ENCODE measurements at places on chromosomes 7 and 10.

- no peak for DNase-seq
These were observed 35.2 kb downstream of the EEPD1 start for GRCh38 chr7:36188266-36188665.

DNA sequence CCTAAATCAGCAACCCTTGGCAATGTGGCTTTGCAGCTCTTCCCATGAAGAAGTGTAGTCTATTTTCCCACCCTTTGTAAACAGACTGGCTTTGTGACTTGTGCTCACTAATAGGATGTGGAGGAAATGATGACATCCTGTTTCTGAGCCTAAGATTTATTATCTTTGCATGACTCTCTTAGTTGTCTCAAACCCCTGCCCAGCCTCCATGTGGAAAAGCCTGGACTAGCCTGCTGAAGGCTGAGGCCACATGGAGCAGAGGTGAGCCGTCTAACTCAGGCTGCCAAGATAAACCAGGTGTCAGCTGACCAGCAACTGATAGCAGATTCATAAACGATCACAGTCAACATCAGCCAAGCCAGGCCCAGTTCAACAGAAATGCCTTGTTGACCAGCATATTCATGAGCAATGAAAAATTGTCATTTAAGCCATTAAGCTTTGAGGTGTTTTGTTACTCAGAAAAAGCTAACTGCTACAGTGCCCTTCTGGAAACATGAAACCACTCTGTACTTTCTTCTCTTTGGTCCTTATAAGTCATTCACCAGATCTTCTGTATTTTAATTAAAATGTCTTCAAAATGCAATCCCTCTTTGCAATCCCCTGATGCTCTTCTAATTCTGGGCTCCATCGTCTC lies 586.3 kb upstream of the ANKRD30A start:
- peak; percentile 79 for DNase-seq

GRCh38 chr10:17464545-17464944 lies 10.2 kb upstream of the ST8SIA6 start:
- DNase-seq = no peak

GRCh38 chr7:155470686-155471638 lies 13.0 kb downstream of the EN2 start:
- peak; percentile 7 for DNase-seq

DNA sequence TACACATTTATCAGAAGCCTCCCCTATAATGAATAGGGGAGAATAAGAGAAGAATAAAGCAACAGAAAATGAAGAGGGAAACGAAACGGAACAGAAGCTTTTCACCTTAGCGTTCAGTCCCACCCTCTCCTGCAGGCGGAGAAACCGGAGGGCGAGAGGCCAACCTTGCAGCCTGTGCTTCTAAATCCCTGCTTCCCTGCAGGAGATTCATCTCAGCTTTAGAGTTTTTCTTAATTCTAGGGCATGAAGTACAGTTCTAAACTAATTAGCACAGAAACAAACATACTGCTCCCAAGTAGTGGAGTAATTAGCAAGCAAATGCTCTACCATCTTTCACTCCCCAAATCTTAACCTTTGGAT lies 107.2 kb downstream of the CUBN start:
- no peak for DNase-seq

DNA sequence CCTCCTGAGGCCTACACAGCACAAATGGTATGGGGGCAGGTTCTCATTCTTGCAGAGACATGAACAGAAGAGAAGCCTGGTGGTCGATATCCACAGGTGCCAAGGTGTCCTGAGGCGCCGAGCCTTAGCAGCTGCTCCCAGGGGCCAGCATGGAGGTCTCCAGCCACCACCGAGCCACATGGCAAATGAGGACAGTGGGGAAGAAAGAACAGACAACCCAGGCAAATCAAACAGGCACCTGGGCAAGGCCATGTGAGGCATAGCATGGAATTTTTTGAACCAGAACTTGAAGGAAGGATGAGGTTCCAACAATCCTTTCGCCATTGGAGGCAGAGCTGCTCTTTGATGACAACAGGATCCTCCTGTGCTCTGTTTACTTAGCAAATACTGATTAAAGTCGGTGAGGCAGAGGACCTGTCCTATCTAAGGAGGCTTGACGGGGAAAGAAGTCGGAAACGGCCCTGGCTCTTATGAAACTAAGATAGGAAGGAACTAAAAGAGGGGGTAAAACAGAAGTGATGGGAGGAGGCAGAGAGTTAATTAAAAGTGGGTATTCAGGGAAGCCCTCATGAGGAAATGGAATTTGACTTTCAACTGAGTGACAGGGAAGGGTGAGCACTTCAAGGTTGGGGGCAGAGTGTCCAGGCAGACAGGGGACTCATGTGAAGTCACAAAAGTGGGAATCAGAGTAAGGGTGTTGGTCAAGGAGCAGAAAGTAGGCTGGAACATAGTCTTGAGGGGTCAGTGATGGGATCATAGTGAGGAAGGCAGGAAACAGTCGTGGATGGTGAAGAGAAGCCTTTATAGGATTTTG lies 8.6 kb upstream of the CALML3 start:
- DNase-seq = no peak

DNA sequence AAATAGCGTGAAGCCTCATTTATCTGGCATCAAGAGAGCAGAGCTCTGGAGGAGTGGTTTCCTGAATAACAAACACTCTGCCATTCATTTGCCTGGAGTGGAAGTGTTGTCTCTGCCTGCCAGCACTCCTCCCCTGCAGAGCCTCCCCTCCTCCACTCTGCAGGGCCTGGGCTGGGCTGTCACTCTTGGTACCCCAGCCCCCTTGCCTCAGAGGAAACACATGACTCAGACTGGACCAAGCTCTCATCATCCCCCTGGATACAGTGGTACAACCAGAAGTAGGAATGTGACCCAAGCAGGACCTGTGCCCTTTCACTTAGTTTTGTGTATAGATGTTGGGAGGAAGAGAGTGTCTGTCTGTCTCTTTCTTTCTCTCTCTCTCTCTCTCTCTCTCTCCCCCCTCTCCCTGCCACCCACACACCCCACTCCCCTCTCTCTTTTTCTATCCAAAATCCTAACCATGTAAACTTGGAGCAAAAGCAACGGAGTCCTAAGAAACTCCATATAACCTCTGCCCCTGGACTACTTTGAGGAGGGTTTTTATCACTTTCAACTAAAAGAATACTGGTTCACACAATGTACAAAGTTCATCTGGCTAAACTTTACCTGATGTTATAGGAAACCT lies 43.9 kb downstream of the DOCK4 start:
- no peak for DNase-seq

DNA sequence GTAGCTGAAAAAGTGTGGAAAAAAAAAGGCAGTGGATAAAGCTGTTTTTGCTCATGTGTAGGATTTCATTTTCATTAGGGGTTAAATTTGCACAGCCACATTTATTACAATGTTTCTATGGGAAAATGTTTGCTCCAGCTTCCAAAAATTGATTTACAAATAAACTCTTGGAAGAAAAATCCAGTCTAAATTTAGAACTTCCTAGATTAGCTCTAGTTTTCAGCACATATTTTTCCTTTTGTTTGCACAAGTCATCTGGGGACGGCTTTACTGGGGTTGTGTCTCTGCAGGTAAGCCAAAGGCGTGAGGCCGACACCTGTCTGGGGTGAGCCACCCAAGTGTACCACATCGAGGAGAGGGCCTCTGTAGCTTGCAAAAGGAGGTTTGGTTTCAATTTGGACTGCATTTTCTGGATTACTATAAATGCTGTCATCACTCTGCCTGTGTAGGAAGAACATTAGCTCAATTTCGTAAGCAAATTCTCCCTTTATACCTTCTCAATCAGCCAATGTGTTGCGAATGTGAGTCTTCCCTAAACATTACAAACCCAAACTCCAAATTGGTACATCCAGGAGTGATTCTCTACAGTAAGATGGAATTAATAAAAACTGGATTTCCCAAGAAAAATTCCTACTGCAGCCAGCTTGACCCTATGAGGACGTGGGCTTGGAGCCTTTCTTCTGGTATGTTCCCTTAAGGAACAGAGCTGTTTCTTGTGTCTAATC lies 89.5 kb upstream of the ZNF438 start:
- no peak for DNase-seq

- no peak for DNase-seq
These were observed 785 bp downstream of the DNTT start for GRCh38 chr10:96305019-96305418.

DNA sequence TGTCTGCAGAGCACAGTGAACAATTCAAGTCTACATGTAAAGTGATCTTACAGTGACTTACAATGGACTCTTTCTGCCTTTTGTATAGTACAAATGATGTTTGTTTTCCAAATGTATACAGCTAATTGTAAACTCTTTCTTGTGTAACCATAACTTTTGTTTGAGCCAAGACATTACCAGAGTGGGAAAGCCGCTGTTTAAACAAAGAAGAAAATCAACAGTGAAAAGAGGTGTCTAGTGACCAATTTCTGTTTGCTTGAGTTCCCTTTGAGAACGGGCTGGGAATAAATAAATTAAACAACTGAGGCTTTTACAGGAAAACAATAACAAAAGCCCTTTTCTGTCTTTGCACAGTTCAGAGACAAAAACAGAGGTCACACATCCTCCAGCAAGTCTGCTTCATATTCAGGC lies 1163.4 kb downstream of the CNTNAP2 start:
- no peak for DNase-seq

GRCh38 chr10:109969760-109970346 lies 37.9 kb upstream of the ADD3 start:
- no peak for DNase-seq

DNA sequence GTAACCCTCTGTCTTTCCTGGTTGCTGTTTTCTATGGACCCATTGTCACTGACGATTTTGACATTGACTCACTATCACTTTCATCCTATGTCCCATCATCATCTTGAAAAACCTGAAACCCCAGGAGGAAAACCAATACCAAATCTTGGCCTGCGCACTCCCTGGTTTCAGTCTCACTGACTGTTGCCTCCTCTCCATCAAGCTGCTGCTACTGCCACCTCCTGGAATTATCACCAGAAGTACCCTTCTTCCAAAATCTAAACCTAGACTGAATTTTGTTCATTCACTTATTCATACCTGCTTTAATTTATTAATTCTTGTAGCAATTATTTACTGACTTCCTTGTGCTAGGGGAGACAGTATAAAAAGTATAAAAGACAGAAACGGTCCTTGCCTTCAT lies 44.5 kb upstream of the ACBD5 start:
- DNase-seq = peak; percentile 25
